ENCODE measurements at places on chromosomes 6 and 20. TPM values are rescaled to one million over a fixed set of nuclear protein-coding genes. Genes with fewer than 3 reads are reported as not detected.

- no peak for DNase-seq
These were observed 32.5 kb downstream of the CTNNBL1 start for GRCh38 chr20:37726321-37726720.

DNA sequence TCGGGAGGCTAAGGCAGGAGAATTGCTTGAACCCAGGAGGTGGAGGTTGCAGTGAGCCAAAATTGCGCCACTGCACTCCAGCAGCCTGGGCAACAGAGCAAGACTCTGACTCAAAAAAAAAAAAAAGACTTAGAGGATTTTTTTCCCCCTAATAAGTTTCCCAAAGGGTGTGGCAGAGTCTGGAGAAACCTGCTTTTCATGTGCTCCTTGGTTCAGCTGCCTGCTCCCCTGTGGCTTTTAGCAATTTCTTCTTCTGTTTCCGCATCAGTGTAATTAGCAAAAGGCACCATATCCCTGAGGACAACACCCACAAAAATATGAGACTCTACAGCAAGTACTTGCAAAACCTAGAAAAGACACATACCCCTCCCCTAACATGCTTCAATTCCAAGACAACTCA, 28.6 kb upstream of the ZNF133 start:
- no peak for DNase-seq

GRCh38 chr20:50844430-50845100, 49.7 kb downstream of the BCAS4 start:
- no peak for DNase-seq

- peak; percentile 90 for DNase-seq
These were observed 756 bp upstream of the RBCK1 start for GRCh38 chr20:407133-407952.

- no peak for DNase-seq
These were observed 70.3 kb downstream of the HIVEP2 start for GRCh38 chr6:142874676-142875075.

DNA sequence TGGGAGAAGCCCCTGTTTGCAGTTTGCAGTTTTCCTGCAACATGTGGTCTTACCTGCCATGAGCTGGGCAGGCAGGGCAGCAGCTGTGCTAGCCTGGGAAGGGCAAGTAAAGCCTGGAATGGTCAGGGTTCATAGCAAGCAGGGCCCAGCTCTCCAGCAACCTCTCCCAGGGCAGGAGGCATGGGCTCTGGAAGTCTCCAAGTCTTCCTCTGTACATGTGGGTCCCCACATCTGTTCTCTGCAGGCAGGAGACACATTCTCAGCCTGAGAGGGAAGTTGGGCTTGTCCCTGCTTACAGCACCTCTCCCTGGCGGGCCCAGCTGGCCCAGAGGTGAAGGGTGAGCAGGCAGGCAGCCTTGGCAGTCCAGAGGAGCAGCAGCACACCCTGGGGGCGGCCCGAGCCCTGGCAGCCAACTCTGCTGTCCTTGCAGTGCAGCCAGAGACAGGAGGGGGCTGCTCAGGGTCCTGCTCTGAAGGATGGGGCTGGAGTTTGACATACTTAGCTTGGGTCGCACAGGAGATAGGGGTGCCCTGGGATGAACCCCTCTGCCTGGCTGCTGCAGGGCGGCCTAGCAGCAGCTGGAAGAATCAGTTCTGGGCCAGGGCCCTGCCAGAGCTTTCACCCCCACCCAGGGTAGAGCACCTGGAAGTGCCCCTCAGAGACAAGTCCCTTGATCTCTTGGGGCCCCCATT, 176.0 kb downstream of the MRPL14 start:
- DNase-seq: no peak

LTA gene
- total RNA-seq: not detected

MYT1 gene
- total RNA-seq: 6.9 TPM

E2F3 gene
- 4.1 TPM for total RNA-seq

SIRPA gene
- 6.1 TPM for total RNA-seq

Measured in frontal cortex (tissue), 4 donors.